ENCODE measurements at places on chromosomes 3 and 15. TPM values are rescaled to one million over a fixed set of nuclear protein-coding genes. Genes with fewer than 3 reads are reported as not detected.

The CD86 gene
- not detected for total RNA-seq

The PLIN1 gene
- not detected for total RNA-seq

The CHRNA7 gene
- 0.47 TPM for total RNA-seq

The KNG1 gene
- not detected for total RNA-seq

The TGM5 gene
- total RNA-seq = not detected

The AP4E1 gene
- 9.1 TPM for total RNA-seq

The CLDN16 gene
- not detected for total RNA-seq

The BSN gene
- total RNA-seq = under 0.01 TPM

The NPAP1 gene
- under 0.01 TPM for total RNA-seq

The PHC3 gene
- 21.9 TPM for total RNA-seq

The ABI3BP gene
- total RNA-seq = 3.5 TPM

The ABHD17C gene
- total RNA-seq = 10.7 TPM

The CCR3 gene
- total RNA-seq = 0.09 TPM

The MDFIC2 gene
- not detected for total RNA-seq

The DPH3 gene
- 14.4 TPM for total RNA-seq

The PP2D1 gene
- not detected for total RNA-seq

The LNP1 gene
- total RNA-seq = 3.9 TPM

The P3H2 gene
- 2.6 TPM for total RNA-seq

The MNS1 gene
- 1.9 TPM for total RNA-seq

The GNAT1 gene
- total RNA-seq = not detected

The RTP3 gene
- total RNA-seq = not detected

The RSRC1 gene
- total RNA-seq = 41.1 TPM

The FHIT gene
- total RNA-seq = 0.77 TPM

The PTX3 gene
- 89.6 TPM for total RNA-seq

The SCN5A gene
- total RNA-seq = under 0.01 TPM

The LSM3 gene
- 7.8 TPM for total RNA-seq

The UNC13C gene
- not detected for total RNA-seq

The FANCD2OS gene
- not detected for total RNA-seq

The CAPN3 gene
- 1.7 TPM for total RNA-seq

The CACNA2D3 gene
- total RNA-seq = not detected

The CORO2B gene
- 10.1 TPM for total RNA-seq

The CP gene
- total RNA-seq = not detected

The RASGRF1 gene
- total RNA-seq = under 0.01 TPM

The DCBLD2 gene
- total RNA-seq = 48.5 TPM

The SFMBT1 gene
- total RNA-seq = 2.5 TPM

The LRRC49 gene
- 23.6 TPM for total RNA-seq

The SHF gene
- total RNA-seq = 2.7 TPM

The SLC24A5 gene
- total RNA-seq = not detected

The ARHGEF3 gene
- total RNA-seq = 23.0 TPM

The SEMA6D gene
- 4.9 TPM for total RNA-seq

The TMEM158 gene
- 19.7 TPM for total RNA-seq

The TM4SF18 gene
- under 0.01 TPM for total RNA-seq

Data from bronchial smooth muscle cell (primary cell).